LoVo (cell line): ENCODE measurements at places on chromosomes 2 and 18.

- DNase-seq: no peak
These were observed 184.2 kb downstream of the RND3 start for GRCh38 chr2:150303281-150303680.

- no peak for DNase-seq
These were observed 1200.9 kb downstream of the DSC3 start for GRCh38 chr18:29841631-29842030.

DNA sequence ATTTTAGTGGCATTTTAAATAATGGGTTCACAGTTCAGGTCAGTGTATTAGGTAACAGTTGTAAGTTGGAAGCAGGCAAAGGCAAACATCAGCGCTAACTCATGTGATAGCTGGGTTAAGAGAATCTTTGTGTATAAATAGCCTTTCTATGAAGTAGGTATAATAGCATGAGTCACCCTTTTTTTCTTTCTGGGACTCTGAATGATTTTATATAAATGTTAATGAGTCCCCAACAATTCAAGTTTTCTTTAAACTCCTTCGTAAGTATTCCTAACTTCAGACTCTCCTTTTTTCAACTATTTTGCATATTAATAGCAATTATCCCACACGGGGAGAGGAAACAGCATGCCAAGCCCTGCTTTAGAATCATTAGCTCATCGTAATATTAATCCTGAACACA is 384.3 kb downstream of the PIK3C3 start:
- no peak for DNase-seq

GRCh38 chr2:188276255-188276654 is 15.4 kb upstream of the GULP1 start:
- no peak for DNase-seq

DNA sequence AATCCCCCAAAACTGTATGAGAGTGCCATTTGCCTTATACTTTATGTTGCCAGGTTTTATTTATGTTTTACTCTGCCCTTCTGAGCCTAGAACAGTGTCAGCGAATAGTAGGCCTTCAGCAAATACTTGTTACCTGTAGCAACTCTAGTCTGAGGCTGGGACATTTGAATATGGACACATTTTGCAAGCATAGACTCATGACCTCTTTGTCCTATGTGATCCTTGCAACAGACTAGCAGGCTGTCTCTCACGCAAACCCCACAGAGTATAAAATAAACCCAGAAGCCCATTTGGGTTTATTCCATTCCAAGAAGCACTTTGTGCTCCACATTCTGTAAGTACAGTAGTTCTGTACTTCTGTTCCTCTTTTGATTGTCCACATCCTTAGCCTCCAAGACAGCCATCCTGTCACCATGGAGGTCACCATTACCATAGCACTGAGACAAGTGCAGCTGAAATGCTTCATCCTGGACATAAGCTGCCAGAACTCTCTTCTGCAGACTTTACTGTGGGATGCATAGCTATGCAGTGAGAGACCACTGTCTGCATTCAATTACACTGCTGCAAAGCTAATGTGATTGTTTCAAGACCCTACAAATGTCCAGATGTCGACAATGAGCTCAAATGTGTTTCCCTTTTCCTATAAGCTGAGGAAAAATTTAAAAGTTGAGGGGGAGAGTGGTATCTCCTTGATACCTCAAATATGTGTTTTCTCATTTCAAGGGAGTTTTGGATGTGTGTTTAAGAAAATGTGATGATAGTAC is 425.7 kb downstream of the PID1 start:
- no peak for DNase-seq

GRCh38 chr2:105894327-105894944 is 149.7 kb downstream of the NCK2 start:
- no peak for DNase-seq

- peak; percentile 12 for DNase-seq
These were observed 38.5 kb upstream of the ODC1 start for GRCh38 chr2:10486601-10487079.

- DNase-seq: no peak
These were observed 2.0 kb downstream of the FMNL2 start for GRCh38 chr2:152336854-152337510.

DNA sequence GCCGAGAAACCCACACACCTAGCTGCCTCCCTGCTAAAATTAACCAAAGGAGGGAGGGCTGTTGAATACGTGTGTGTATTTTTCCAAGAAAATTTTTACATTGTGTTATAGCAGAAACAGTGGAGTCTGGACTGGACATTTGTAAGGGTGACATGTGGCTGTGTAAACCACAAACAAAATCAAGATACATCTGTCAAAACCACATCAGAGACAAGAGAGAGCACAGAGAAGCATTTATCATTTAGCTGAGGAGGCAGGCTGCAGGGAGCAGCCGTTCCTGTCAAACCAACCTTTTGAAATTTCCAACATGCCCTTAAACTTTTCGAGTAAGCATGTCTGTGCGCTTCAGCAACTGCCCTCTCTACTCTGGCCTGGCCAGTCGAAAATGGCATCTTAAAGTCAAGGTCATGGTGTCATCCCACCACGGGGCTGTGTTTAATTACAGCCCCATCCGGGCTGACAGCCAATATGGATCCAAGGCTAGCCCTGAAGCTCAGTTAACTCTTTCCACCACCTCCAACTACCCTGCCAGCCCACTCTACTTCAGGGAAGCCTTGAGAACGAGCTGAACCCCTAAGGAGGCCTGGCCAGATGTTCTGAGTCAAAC is 8.4 kb downstream of the BCL11A start:
- DNase-seq: no peak

DNA sequence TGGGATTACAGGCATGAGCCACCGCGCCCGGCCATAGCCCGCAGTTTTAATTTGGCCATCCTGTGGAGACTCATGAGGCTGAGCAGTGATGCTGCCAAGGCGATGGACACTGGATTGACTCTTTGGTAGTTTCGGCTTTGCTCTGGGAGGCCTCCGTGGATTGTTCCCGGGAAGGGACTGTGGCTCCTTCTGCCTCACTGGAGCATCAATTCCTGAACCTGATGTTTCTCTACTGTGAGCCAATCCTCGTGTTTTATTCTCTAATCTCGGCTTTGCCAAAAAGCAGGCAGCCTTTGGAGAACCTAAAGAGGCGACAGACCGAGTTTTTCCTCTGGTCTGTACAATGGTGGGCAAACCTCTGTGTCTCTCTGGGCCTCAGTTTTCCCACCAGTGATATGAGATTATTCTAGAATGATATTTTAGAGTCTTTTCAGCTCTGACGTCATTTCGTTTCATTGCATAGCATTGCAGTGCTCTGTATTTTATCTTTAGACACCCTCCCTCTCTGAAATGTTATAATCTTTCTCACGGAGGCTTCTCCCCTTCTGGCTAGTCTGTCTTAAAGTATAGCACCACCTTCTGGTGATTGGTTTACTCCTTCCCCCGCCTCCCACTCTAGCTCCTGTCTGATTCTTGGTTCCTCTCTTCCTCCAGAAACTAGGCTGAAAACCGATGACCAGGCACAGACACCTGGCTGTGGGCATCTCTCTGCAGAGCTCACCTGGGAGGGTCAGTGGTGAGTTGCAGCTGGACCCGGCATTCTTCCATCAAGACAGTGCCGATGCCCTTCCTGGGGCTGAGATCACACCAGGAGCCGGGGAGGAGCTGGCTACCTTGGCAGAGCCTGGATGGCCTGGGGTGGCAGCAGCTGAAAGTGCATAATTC is 341.3 kb downstream of the MYCN start:
- peak; percentile 29 for DNase-seq

DNA sequence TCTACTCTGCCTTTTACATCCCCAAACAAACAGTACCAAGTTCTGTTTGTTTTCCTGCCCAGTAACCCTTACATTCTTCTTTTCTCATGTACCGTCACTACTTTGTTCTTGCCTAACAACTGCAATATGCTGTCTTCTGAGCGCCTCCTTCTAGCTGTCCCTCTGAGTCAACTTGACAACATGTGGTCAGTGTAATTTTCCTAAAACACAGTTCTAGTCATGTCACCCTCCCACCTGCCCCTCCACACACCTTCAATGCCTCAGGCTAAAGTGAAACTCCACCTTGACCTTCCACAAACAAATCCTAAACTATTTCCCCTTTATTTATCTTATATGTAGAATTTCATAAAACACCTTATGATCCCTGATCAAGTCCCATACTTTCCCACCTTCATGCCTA is 124.6 kb upstream of the CD302 start:
- DNase-seq: no peak

GRCh38 chr2:126885751-126886210 is 12.9 kb upstream of the TEX51 start:
- no peak for DNase-seq

DNA sequence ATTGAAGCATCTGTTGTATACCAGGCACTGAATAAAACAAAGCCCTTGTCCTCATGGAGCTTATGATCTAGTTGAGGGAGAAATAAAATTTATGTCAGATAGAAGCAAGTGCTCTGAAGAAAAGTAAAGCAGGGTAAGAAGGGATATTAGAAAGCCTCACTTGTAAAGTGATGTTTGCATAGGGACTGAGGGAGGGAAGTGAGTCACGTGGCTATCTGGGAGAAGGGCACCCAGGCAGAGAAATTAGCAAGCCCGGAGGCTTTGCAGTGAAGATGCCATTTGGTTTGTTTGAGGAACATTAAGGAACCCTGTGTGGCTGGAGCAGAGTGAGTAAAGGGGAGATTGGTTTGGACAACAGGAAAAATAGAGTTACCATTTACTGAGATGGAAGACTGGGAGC is 52.1 kb downstream of the RBBP8 start:
- no peak for DNase-seq

GRCh38 chr2:159091381-159091780 is 122.9 kb downstream of the TANC1 start:
- DNase-seq: no peak

- DNase-seq: no peak
These were observed 56.2 kb downstream of the UXS1 start for GRCh38 chr2:106137731-106138521.

GRCh38 chr2:148048475-148049221 is 27.8 kb downstream of the MBD5 start:
- DNase-seq: no peak

DNA sequence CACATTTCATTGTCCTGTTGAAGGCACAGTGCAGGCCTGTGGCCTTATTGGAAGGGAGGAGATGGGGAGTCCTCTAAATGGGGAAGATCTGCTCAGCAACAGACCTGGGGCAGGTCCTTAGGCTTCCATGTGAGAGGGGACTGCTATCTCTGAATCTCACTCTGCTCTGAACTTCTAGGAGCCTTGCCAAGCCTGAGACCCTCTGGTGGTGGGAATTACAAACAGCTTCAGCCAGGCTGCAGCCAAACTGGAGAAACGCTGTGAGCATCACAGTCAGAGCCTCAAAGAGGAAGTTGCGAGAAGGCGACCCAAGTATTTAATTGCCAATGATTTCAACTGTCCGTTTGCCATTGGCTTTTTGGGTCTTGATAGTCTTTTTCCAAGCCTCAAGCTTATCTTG is 66.8 kb upstream of the MC2R start:
- no peak for DNase-seq

DNA sequence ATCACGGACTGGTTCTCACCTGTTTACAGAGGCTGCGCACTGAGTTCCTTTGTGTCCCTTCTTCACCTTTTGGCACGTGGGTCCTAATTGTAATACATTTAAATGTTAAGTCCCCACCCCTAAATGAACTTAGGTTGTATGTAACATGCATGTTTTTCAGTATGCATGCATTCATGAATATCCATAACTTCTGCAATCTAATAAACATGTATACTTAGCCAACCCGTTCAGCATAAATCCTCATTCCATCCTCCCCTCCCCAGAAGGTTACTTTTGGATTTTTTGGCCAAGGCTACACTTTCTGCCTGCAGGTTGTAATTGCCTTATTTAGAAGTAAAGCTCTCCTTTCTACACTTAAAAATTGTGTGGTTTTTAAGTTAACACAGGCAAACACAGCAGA is 314.7 kb downstream of the SUCLG1 start:
- DNase-seq: no peak

GRCh38 chr2:65456886-65457285 is 24.5 kb upstream of the SPRED2 start:
- DNase-seq: no peak

DNA sequence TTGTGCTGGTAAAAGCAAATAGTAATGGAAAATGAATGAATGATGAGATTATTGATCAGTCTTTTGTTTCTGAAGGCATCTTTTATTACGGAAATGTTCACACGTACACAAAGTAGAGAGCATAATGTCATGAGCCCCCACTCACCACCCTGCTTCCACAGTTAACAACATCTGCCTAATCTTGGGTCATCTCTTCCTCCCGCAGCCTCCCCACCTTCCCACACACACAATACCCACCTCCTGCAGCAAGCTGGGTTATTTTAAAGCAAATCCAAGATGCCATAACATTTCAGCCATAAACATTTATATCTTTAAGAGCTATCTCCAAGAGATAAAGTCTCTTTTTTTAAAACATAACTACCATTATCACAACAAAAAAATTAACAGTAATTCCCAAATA is 36.3 kb downstream of the CYP27C1 start:
- no peak for DNase-seq

DNA sequence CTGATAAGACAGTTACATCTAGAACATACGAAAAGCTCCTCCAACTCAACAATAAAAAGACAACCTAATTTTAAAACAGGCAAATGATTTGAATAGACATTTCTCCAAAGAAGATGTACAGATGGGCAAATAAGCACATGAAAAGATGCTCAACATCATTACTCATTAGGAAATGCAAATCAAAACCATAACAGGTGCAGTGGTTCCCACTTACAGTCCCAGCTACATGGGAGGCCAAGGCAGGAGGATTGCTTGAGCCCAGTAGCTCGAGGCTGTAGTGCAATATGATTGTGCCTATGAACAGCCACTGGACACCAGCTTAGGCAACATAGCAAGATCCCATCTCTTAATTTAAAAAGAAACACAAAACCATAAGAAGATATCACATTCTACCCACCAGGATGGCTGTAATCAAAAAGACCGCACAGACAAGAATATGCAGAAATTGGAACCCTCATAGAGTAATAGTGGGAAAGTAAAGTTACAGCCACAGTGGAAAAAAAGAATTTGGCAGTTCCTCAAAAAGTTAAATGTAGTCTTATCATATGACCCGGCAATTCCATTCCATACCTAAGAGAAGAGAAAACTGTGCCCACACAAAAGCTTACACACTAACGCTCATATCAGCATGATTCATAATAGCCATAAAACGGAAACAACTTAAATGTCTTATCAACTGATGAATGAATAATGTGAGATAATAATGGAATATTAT is 30.5 kb upstream of the ARMC9 start:
- DNase-seq: no peak

- DNase-seq: no peak
These were observed 377.5 kb upstream of the CYRIA start for GRCh38 chr2:17043173-17043572.

DNA sequence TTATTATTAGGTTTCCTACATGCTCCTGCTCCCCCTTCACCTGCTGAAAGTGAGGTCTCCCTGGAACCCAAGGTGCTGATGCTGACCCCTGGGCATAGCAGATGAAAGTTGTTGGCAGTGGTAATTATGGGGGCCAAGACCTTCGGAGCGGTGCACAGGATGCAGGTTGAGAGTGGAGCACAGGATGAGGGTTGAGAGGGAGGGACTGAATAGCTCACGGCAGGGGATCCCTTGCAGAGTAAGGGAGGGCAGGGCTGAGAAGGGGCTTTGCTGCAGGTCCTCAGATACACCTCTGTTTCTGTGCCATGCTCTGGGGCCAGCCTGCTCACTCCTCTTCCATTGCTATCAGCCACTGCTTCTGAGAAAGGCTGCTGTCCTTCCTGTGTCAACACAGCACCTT is 163.3 kb downstream of the FHOD3 start:
- DNase-seq: no peak

GRCh38 chr2:216104691-216105090 is 4.5 kb upstream of the XRCC5 start:
- DNase-seq: no peak
